ENCODE measurements at places on chromosomes 7 and 10.

DNA sequence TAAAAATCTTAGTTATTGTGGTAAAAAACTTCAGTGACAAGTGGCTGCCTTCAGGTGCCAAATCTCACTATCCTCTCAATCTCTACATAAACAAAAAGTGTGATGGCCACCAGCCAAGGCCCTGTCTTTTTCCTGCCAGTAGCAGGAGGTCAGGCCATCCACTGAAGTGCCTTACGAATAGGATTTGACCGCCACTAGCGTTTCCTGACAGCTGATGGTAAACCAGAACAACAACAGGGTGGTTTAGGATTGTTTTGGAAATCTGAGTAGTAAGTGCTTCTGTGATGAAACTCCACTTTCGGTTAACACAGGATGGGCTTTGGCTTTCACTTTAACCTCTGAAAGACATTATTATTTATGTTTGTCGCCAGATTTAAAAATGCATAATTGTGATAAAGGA is 55.7 kb upstream of the OGDHL start:
- DNase-seq, result no peak

GRCh38 chr7:118183786-118184564 is at the start of gene LSM8:
Gene LSM8 (plus strand): TSS chr7:118184164. CDS start chr7:118184224, 60 bp downstream.
- peak; percentile 95 for DNase-seq

DNA sequence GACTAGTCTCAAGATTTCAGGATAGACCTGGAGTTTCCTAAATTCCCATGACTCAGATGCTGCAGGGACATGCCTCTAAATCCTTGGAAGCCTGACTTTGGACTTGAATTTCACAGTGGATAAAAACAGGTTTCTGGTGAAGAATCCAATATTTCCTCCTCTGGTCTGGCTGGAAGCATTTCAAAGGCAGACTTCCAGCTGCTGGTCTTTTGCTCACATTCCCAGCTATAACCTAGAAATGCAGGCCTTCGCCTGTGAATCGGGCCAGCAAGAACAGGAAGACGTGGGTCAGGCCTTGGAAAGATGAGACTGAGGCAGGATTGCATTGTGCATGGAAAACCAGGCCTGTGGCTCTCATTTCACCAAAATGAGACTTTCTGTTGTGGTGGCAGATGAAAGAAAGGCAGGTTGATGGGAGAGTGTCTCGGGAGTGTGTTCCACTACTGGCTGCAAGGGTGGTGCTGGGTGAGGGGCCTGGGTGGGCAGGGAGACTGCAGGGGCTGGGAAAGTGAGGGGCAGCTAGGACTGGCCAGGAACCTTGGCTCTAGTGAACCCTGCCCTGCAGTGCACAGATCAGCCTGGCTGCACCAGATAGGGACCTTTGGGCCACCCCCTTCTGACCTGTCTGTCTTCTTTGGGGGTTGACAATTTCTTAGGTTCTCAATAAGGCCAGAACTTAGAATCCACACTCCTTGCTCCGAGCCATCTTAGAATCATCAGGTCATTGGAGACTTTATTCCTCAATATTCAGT is 488.8 kb upstream of the MKI67 start:
- no peak for DNase-seq

- DNase-seq, result no peak
Measured at GRCh38 chr10:73094986-73095480, 1.6 kb downstream of the P4HA1 start.

DNA sequence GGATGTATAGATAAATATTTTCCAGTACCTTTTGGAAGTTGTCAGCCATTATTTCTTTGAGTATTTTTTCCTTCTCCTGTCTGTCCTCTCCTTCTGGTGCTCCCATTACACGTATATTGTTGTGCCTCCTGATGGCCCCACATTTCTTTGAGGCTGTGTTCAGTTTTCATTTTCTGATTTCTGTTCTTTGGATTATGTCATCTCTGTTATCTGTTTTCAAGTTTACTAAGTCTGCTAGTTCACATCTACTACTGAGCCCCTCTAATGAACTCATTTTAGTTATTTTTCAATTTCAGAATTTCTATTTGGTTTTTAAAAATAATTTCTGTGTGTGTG is 16.3 kb downstream of the RBM33 start:
- DNase-seq, result no peak
